Hematopoietic multipotent progenitor cell treated with erythropoietin and hydrocortisone succinate and interleukin-3 and kit ligand, for 15 days (in vitro differentiated cells): ENCODE measurements at places on chromosomes 7 and 10.

DNA sequence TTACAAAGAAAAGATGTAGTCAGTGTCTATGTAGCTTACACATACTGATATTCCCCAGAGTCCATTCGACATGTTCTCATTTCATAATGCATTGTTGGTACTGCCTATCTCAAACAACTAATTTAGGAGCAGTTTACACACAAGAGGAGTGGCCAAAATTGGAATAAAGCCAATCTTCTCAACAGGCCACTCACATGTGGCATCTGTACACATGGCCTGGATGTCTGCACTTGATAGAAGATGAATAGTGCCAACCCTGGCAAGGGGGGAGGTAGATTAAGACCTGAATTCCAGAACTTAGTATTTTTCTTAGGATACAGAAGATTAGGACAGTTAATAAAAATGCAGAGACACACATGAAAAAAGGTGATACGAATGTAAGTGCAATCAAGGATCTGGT is 125.3 kb upstream of the STARD3NL start:
- peak; percentile 5 for DNase-seq

- DNase-seq, result no peak
These were observed 100.3 kb downstream of the DNAJB9 start for GRCh38 chr7:108669958-108670357.

DNA sequence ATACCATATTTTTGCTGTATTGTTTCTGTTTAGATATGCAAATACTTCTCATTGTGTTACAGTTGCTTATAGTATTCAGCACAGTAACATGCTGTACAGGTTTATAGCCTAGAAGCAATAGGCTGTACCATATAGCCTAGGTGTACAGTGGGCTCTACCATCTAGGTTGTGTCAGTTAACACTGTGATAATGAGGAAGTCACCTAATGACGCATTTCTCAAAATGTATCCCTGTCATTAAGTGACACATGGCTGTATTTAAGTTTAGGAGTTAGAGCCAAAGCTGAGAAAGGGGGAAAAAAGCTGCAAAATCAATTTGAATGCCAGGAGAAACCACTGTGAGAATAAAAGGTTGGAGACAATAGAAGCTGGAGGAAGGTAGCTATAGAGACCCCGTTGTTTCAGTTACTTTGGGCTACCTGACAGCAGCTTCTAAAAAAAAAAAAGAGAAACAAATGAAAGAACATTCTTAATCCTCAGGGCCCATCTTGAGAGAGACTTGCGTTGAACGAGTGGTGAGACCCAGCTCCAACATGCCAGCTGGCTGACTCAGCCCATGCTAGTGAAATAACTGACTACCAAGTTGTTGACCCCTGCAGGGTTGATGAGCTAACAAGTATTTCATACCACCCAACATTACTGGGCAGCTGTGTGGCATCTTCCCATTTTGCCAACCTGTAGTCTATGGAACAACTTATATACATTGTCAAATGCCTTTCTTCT is 8.7 kb downstream of the STARD3NL start:
- no peak for DNase-seq

DNA sequence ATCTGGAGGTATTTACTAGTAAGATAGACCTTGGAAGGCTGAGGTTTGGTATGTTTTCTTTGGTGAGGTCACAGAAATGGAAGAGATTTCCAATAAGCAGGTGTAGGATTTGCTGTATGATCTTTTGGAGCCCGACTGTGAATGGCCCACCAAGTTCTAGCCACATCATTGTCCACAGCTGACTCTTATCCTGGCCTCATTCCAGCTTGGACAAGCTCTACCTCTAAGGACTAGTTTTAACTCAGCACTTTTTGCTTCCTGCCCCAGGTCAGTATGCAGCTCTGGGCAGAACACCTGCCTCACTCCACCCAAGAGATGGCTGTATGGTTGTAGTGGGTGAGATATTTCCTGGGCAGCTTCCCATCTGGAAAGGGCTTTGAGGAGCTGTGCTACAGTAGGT is 6.1 kb upstream of the CPA4 start:
- no peak for DNase-seq

GRCh38 chr10:7337431-7338171 is 73.2 kb downstream of the SFMBT2 start:
- DNase-seq, result no peak
